SHP77 (cell line): ENCODE measurements at places on chromosomes 13 and 19.

GRCh38 chr19:35755131-35755549 is 1.7 kb downstream of the HSPB6 start:
- DNase-seq: no peak

DNA sequence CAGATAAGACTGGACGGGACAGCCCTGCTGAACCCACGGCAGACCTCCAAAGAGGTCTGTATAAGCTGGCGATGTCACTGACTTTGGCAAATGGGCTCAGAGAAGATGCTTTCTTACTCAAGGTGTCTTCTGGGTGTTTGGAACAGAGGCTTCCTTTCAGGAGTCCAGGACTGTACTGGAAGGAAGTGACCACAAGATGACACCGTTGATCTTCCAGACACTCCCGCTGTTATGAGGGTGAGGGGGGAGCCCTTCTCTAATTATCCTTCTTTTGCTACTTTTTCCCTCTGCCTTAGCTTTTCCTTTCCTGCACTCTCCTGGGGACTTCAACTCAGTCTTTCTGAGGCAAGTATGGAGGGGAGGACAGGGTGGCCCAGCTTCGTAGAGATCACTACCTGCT is 65.2 kb upstream of the ZNF599 start:
- DNase-seq: no peak

- peak; percentile 2 for DNase-seq
Observed at GRCh38 chr19:33241530-33242101, 16.0 kb upstream of the SLC7A10 start.

GRCh38 chr19:1933244-1933643 is 7.7 kb upstream of the CSNK1G2 start:
- no peak for DNase-seq

GRCh38 chr13:27797228-27797624 is 4.9 kb downstream of the GSX1 start:
- DNase-seq: no peak

DNA sequence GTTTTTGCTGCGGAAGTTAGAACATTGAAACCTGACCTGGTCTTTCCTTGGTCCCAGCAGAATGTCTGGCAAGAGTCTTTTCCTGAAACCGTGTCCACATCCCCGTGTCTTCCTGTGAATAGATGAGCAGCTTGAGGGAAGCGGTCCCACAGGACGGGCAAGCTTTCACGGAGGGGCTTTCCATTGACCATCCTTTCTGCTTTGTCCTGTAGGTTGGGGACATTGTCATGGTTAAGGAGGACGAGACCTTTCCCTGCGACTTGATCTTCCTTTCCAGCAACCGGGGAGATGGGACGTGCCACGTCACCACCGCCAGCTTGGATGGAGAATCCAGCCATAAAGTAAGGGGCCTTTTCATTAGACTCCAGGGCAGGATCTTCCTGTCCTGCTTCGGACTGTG is 126.0 kb downstream of the ATP11A start:
- no peak for DNase-seq

DNA sequence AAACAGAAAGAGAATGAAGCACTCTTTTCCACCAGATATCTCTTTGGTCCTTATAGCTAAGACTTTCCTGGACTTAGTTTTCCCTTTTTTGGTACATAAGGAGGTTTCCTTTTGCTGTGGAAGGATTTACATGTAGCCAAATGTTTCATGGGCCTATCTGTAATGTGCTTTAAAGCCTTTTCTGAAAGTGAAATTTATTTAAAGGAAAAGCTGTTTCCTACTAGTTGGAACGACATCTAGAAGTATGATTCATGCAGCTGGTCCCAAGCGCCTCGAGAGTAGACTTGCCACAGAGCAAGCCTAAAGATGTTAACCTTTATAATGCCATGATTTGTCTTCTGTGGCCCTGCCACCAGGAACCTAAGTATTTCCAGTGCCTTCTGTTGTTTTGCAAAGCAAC is 390.3 kb downstream of the DLEU7 start:
- DNase-seq: no peak

DNA sequence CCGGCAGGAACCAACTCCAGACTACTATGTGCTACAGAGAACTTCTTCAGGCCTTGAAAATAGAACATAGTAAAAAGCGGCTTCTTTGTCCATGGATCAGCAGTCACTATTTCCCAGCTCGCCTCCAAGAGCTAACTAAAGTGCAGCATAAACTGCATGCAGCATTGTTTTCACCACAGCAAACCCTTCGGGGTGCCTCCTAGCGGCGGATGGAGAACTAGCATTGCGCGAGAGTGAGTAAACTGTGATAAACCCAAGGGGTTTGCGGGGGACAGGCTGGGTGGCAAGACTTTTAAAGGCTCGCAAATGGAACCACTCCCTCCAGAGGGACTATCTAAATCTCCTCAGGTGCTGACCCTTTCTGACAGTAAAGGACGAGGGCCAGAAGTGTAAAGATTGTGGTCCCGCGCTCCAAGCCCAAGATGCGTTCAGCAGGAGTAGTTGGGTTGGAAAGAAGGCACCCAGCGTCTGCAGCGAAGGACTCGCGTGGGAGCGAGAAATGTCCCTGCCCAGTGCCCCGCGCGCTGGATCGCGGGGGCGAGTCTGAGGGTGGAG is 21.5 kb upstream of the SGCG start:
- no peak for DNase-seq

DNA sequence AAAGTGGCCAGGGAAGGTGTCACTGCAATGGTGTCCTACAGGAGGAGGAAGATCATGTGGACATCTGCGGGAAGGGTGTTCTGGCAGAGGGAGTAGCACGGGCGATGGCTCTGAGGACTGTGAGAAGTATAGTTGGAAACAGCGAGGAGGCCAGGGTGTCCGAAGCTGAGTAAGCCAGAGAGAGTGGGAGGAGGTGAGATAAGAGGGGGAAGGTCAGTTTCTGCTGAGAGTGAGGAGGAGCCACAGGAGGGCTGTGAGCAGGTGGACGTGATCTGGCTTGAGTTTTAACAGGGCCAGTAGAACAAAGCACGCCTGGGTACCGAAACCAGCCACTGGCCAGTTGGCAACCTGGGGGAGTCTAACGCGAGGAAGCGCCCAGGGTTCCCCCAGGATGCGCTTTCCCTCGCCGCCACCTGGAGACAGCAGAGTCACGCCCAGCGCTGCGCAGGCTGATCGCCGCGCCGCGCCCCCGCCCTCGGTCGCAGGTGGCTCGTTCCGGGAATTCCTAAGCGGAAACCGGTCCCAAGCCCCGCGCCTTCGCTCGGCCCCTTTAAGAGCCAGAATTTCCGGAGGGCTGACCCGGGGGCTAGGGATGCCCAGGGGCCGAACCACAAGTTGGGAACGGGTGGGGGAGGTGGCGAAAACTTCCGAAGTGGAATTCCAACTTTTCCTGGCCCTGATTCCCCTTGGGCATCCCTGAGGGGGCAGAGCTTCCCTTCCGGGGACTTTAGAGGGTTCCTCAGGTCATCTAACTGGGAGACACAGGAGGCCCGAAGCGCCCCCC is 1.1 kb upstream of the LSR start:
- no peak for DNase-seq

DNA sequence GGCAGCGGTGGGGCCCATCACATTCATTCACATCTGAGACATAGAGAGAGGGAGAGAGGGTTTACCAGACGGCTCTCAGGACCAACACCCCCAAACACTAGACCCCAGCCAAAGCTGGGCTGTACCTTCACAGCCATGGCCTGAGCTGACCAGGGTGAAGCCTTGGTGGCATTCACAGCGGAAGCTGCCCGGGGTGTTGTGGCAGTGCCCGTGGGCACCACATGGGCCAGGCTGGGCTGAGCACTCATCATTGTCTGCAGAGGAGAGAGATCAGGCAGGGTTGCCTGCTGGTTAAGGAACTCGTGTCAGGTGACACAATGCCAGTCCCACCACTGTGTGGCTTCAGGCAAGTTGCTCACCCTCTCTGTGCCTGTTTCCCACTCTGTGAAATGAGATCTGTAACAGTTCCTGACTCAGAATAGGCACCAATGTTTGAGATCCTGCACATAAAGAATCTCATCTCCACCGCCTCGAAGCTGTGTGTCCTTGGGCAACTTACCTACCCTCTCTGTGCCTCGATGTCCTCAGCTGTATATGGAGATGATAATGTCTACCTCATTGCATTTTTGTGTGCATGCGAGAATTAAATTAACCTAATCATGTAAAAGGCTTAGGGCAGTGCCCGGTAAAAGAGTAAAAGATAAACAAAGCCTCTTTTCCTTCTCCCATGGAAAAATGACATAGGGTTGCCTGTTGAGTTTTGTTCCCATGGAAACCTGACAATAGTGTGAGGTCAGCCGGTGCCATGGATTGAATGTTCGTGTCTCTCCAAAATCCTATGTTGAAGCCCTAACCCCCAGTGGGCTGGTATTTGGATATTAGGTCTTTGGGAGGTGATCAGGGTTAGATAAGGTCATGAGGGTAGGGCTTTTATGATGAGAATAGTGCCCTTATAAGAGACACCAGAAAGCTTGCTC is 22.9 kb downstream of the CCL25 start:
- no peak for DNase-seq

- no peak for DNase-seq
Observed at GRCh38 chr19:38303517-38304351, at the start of gene C19orf33. TSS of gene C19orf33 (plus strand) at chr19:38304251. CDS start at chr19:38304262, 11 bp downstream.

DNA sequence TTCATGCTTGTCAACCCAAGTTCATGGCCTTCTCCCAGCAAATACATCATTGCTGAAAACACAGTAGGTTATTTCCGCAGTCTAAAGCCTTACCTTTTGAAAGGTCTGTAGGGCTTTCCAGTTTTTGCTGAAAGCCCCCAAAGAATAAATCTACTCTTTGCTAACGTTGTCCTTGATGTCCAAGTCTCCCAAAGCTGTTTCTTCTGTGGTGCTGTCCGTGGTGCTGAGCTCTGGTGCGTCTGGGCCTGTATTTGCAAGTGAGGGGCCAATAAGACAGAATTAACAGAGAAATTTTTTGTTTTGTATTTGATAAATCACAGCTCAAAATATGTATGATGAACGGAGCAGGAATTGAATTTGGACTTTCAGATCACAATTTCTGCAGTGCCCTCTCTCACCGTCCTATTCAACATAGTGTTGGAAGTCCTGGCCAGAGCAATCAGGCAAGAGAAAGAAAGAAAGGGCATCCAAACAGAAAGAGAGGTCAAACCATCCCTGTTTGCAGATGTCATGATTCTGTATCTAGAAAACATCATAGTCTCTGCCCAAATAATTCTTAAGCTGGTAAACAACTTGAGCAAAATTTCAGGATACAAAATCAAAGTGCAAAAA is 9.8 kb upstream of the LGALS16 start:
- DNase-seq: no peak

- DNase-seq: no peak
Observed at GRCh38 chr19:40220674-40221073, 2.5 kb upstream of the TTC9B start.

DNA sequence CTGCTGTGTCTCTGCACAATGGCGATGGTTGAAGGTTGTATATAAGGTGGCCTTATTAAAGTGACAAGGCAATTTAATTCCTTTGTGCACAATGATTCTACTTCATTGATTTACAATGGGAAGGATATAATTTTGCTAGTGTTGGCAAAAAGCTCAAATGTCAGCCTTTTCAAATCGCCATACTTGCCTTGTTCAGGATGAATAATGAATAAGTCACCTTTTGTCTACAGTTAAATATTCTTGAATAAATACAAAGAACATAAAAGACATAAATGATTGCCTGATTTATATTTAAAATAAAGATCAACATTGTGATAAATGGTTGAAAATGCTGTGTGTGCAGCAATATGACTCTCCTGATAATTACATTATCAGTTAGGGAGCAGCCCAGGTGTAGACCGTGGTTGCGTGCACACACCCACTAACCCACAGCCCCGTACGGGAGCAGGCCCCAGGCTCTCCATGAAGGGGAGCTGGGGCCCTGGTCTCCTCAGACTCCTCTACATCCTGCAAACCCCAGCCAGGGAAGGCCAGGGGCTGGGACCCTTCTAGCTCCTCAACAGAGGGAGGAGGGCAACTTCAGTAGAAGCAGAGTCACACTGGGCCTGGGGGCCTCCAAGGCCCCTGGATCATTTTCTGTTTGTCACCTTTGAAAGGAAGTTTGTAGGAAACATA is 64.9 kb downstream of the TEX29 start:
- DNase-seq: no peak

GRCh38 chr13:77719128-77719527 is 21.6 kb downstream of the SLAIN1 start:
- DNase-seq: no peak

- DNase-seq: no peak
Observed at GRCh38 chr13:90738881-90739280, 608.6 kb upstream of the MIR17HG start.

DNA sequence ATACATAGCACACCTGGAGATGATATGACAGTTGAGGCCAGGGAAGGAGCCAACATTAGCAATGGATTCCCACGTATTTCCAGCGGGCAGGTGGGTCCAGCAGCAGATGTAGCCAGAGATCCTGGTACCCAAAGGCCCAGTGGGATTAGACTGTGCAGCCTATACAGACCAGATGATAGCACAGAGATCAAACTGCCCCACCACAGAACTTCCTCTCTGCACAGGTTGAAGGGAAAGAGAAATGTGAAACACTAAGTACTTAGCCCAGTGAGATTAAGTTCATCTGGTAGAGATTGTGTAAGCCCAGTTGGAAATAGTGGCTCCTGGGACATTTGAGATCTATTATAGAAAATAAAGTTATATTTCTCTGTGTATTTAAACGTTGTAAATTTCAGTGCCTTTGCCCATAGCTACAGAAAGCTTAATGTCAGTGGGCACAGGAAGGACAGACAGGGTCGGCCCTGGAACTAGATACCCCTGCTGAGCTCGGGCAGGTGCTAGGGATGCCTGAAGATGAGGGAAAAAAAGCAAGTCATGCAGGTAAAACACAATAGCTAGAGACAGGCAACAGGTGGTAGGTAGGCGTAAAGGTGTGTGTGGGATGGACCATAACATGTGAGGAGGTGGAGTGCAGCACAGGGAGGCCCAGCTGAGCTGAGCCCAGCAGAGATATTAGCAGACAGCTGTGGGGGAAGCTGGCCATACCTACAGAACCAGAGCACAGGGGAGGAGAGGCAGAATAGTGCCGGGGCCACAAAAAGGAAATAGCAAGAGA is 27.3 kb upstream of the SPATA13 start:
- DNase-seq: no peak

GRCh38 chr19:38654628-38655055 is 7.2 kb downstream of the ACTN4 start:
- DNase-seq: no peak
